ENCODE measurements at places on chromosomes 1 and 21. TPM values are rescaled to one million over a fixed set of nuclear protein-coding genes. Genes with fewer than 3 reads are reported as not detected.

TCHHL1 gene
- not detected for total RNA-seq

GRCh38 chr1:247273013-247273412 is 17.1 kb downstream of the VN1R5 start:
- H3K27ac ChIP-seq, result no peak overlapping the region
- no peak for DNase-seq
- H3K27me3 ChIP-seq, result no peaks in the 10 kb centered on the region
- H3K36me3 ChIP-seq, result no peaks in the 10 kb centered on the region
- no peak overlapping the region for H3K4me3 ChIP-seq

- H3K4me1 ChIP-seq, result no peaks in the 10 kb centered on the region
- peaks cover 2% of the 10 kb centered on the region for H3K36me3 ChIP-seq
- no peaks in the 10 kb centered on the region for H3K27me3 ChIP-seq
- H3K4me3 ChIP-seq, result no peak overlapping the region
- no peak for DNase-seq
These were observed 82.1 kb downstream of the VPS26C start for GRCh38 chr21:37184784-37185593.

DNA sequence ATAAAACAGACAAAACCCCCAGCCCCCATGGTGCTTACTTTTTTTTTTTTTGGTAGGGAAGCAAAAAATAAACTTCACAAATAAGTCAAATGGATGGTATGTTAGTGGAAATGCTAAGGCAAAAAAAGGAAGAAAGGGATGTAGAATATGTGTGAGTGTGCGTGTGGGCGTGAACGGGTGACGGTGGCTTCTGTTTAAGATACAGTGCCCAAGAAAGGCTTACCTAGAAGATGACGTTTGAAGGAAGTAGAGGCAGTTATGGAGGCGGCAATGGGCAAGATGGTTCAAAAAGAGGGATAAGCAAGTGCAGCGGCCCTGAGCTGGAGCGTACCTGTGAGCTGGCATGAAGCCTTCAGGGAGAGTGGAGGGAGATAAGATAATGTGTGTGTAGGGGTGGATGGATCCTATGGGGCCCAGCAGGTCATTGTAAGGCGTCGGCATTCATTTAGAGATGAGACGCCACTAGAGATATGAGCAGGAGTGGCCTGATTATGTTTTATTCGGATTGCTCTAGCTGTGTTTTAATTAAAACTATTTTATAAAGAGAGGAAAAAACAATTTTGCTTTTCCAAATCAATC is 19.9 kb downstream of the LEPR start:
- no peaks in the 10 kb centered on the region for H3K4me1 ChIP-seq
- H3K27me3 ChIP-seq, result no peaks in the 10 kb centered on the region
- no peak overlapping the region for H3K4me3 ChIP-seq
- H3K36me3 ChIP-seq, result no peaks in the 10 kb centered on the region

GRCh38 chr1:15299806-15300205 is 52.8 kb downstream of the FHAD1 start:
- no peak overlapping the region for H3K27ac ChIP-seq
- H3K4me1 ChIP-seq, result no peaks in the 10 kb centered on the region
- DNase-seq, result no peak
- no peak overlapping the region for H3K4me3 ChIP-seq
- no peaks in the 10 kb centered on the region for H3K27me3 ChIP-seq
- H3K36me3 ChIP-seq, result no peaks in the 10 kb centered on the region

- DNase-seq, result no peak
- no peaks in the 10 kb centered on the region for H3K27me3 ChIP-seq
- no peaks in the 10 kb centered on the region for H3K36me3 ChIP-seq
- no peak overlapping the region for H3K4me3 ChIP-seq
These were observed 227.2 kb downstream of the SLC45A1 start for GRCh38 chr1:8545078-8545477.

DNA sequence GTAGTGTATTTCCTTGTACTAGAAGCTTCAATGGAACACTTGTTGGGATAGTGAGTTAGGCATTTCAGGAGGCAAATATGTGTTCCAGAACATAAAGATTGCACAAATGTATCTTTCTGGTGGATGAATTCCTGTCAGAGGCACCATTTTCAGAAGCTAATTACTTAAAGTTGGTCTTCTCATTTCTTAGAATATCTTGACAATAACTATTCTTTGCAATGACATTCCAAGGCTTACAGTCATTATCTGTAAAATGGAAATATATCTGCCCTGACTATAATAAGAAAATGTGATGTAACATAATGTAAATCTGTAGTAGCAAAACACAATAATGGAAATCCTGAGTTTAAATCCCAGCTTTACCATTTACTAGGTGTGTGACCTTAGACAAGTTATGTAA is 2.7 kb downstream of the VCAM1 start:
- no peak overlapping the region for H3K27ac ChIP-seq
- DNase-seq, result no peak
- H3K4me1 ChIP-seq, result no peaks in the 10 kb centered on the region
- H3K36me3 ChIP-seq, result no peaks in the 10 kb centered on the region
- H3K4me3 ChIP-seq, result no peak overlapping the region

GRCh38 chr1:218336328-218336727 is 8.8 kb upstream of the TGFB2 start:
- peaks cover 6% of the 10 kb centered on the region for H3K4me1 ChIP-seq
- no peaks in the 10 kb centered on the region for H3K36me3 ChIP-seq
- no peak overlapping the region for H3K27ac ChIP-seq
- no peak overlapping the region for H3K4me3 ChIP-seq
- no peaks in the 10 kb centered on the region for H3K27me3 ChIP-seq

DNA sequence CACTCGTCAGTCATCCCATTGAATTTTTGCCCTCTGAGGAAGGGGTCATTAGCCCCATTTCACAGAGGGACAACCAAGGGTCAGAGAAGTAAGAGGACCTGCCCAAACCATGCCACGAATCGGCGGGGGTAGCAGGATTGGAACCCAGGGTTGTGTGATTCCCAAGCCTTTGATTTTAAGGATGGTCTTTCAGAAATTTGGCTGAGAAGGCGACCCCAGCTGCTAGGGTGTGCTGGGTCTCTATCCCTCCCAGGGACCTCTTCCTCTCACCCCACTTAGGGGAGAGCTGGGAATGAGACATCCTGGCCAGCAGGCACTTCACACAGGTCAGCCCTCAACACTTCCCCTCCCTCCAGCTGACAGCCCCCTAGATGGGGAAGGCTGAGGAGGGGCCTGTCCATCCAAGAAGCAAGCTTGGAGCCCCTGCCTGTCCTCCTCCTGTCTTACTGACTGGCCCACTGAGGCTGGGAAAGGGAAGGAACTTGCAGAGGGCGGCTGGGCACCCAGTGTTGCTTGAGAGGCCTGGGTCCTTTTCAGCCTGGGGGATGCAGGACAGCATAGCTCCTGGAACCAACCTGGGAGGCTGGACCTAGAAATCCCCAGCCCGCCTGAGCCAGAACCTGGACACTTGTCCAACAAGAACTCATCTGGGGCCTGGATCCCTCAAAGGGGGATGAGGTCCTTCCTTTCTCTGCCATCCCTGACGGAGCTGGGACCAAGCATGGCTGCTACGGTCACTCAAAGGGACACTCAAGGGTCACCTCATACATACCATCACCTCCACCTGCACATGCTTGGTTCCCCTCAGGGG is 1.7 kb downstream of the SDC3 start:
- no peak overlapping the region for H3K27ac ChIP-seq
- H3K4me1 ChIP-seq, result no peaks in the 10 kb centered on the region
- H3K4me3 ChIP-seq, result no peak overlapping the region
- no peaks in the 10 kb centered on the region for H3K27me3 ChIP-seq
- H3K36me3 ChIP-seq, result no peaks in the 10 kb centered on the region
- no peak for DNase-seq

DNA sequence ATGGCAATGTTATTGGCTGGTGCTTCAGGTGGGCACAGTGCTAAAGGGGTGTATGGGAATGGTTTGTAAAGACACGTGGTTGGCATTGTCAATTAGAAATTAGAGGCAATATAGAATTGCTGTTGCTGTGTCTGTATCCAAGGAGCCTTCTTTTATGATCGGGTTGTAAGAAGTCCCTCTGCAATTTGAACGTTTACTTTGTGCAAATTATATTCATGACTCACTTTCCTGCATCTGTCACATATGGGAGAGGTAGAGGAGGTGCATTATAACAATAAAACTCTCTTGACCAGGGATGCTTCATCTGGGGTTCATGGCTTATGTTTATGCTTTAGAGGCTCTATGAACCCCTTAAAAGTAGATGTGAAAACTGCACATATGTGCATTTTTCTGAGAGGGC is 130.4 kb upstream of the DNAH14 start:
- no peak overlapping the region for H3K27ac ChIP-seq
- H3K4me3 ChIP-seq, result no peak overlapping the region
- no peaks in the 10 kb centered on the region for H3K36me3 ChIP-seq
- no peaks in the 10 kb centered on the region for H3K27me3 ChIP-seq

RHD gene
- not detected for total RNA-seq

DNA sequence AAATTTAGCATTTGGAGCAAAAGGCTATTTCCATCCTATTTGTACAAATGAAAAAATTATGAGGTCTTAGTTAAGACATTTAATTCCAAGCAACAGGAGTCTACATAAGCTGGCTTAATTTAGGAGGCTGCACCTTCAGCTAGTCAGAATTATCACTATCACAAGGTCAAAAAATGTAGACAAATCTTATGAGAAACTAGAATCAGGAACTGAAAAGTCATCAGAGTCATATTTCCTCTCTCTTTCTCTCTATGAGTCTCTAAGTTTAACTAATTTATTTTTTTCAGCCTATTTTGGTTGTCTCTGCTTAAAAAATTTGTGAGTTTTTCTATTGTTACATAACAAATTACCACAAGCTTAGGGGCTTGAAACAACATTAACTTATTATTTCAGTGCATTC is 807.1 kb upstream of the PRMT6 start:
- H3K36me3 ChIP-seq, result no peaks in the 10 kb centered on the region
- no peaks in the 10 kb centered on the region for H3K4me1 ChIP-seq
- H3K27me3 ChIP-seq, result no peaks in the 10 kb centered on the region
- H3K27ac ChIP-seq, result no peak overlapping the region
- DNase-seq, result no peak

DNA sequence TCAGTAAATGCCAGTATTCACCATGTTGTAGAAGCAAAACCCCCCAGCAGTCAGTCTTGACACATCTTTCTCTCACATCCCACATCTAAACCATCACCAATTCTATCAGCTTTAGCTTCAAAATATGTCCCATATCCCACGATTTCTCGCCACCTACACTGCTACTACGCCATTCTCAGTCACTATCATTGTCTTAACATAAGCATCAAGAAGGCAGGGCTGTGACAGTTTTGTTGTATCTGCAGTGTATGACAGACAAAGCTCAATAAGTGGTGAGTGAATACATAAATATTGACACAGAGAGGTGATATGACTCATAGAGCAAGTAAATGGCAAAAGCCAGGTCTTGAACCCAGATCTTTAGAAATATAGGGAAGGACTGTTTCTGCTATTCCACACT is 59.9 kb downstream of the JAK1 start:
- no peak overlapping the region for H3K4me3 ChIP-seq
- H3K27me3 ChIP-seq, result no peaks in the 10 kb centered on the region
- H3K27ac ChIP-seq, result peak overlapping the region; percentile 72
- no peak for DNase-seq
- H3K36me3 ChIP-seq, result no peaks in the 10 kb centered on the region
- peaks cover 28% of the 10 kb centered on the region for H3K4me1 ChIP-seq

FAM177B gene
- 0.70 TPM for total RNA-seq

NTMT2 gene
- total RNA-seq, result not detected

DNA sequence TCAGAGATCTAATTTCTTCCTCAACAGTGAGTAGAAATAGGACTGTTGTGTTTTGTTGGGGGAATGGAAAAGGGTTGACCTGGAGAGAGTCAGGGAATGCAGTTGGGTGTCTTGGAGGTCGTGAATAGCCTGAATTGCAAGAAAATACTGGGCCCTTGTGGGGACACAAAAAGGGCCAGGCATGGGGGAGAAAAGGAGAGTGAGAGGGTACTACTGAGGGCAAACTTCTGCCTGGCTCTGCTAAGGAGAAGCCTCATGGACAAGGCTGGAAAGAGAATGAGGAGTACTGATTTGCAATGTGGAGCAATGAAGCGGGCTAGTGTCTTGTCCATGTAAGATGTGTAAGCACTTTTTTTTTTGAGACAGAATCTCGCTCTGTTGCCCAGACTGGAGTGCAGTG is 96.2 kb upstream of the IRF2BP2 start:
- H3K36me3 ChIP-seq, result no peaks in the 10 kb centered on the region
- H3K27ac ChIP-seq, result no peak overlapping the region
- H3K4me3 ChIP-seq, result no peak overlapping the region
- H3K27me3 ChIP-seq, result no peaks in the 10 kb centered on the region
- DNase-seq, result no peak

- no peaks in the 10 kb centered on the region for H3K27me3 ChIP-seq
- no peak overlapping the region for H3K4me3 ChIP-seq
- H3K36me3 ChIP-seq, result no peaks in the 10 kb centered on the region
These were observed 187.9 kb downstream of the VAV3 start for GRCh38 chr1:107776900-107777663.

DNA sequence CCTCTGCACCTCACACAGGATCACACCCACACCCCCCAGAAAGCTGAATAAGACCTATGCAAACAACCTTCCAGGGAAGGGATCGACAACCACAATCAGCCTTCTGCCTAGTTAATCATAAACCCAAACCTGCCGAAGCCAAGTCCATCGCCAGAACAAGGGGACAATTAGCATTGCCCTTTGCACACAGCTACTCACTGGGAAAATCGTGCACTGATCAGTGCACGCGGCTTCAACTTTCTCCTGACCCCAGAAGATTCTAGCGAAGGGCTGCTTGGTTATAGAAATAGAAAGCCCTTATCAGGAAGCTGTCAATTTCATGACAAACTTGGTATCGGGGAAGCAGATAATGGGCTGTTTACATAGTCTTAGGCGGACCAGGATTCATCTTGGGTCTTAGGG is 29.5 kb downstream of the RUNX1 start:
- no peak overlapping the region for H3K4me3 ChIP-seq
- H3K27ac ChIP-seq, result peak overlapping the region; percentile 70
- no peaks in the 10 kb centered on the region for H3K36me3 ChIP-seq
- peaks cover 51% of the 10 kb centered on the region for H3K4me1 ChIP-seq
- DNase-seq, result peak; percentile 88

DNA sequence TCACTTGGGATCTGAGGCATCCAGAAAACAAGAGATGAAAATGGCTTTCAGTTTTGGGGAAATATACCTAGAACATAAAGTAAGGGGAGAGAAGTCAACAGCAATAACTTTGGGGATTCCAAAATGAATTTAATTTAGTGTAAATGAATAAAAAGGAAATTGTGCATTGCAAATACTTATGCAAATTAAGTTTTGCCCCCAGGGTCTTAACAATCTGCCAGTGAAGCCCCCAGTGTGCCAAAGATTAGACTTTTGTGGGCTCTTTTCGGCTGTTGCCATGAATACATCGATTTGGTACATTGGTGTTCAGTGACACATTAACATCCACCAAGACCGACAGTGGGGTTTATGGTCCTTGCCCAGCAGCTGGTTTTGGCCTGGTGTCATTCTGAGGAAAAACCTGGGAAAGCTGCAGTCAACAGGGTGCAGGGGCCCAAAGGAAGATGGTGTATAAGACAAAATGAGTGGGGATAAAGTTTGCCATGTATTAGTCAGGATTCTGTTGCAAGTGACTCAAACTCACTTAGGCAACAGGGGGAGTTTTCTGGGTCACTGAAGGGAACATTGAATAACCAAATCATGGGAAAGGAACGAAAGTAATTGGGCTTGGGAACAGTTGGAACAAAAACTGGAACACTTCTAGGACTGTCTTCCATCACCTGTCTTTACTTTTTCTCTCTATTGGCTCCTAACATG is 30.2 kb upstream of the IGSF3 start:
- no peaks in the 10 kb centered on the region for H3K27me3 ChIP-seq
- H3K36me3 ChIP-seq, result no peaks in the 10 kb centered on the region
- DNase-seq, result no peak
- H3K4me1 ChIP-seq, result no peaks in the 10 kb centered on the region
- no peak overlapping the region for H3K27ac ChIP-seq
- no peak overlapping the region for H3K4me3 ChIP-seq

IL10 gene
- not detected for total RNA-seq

- no peaks in the 10 kb centered on the region for H3K4me1 ChIP-seq
- H3K27me3 ChIP-seq, result no peaks in the 10 kb centered on the region
- DNase-seq, result no peak
- no peak overlapping the region for H3K4me3 ChIP-seq
- no peaks in the 10 kb centered on the region for H3K36me3 ChIP-seq
These were observed 612.6 kb downstream of the MRPL39 start for GRCh38 chr21:24994717-24995116.

All from Caco-2 (cell line).